ENCODE measurements at places on chromosomes 5 and 9.

DNA sequence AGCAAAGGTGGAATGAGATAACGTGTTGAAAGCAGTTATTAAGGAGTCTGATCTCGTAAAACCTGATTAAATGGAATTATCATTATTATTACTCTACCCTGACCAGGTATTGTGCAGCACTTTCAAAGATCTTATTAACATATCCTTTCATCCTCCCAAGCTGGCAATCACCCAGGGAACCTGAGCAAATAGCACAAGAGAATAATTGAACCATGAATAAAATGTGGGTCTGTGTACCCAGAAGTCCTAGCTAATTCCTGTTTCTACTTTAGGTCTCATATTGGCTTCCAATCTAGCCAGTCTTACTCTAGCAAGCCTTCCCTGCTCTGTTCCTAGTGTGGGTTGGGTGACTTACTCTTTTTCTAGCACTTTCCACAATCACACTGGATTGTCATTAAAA, 162.2 kb upstream of the STK32A start:
- DNase-seq, result no peak

DNA sequence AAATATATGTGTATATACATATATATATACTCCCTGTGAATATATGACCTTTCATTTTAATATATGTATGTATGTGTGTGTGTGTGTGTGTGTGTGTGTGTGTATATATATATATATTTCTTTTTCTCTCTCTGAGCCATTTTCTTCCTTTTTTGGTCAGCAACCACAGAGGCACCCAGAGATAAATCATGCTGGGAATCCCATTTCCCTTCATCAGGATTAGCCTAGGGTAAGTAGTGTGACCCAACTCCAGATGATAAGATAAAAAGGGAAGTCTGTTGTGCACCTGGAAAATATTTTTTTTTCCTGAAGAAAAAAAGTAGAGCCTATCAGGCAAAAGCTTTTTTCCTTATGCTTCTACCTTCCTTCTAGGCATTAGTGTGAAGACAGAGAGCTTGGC, 25.4 kb upstream of the SUB1 start:
- no peak for DNase-seq

DNA sequence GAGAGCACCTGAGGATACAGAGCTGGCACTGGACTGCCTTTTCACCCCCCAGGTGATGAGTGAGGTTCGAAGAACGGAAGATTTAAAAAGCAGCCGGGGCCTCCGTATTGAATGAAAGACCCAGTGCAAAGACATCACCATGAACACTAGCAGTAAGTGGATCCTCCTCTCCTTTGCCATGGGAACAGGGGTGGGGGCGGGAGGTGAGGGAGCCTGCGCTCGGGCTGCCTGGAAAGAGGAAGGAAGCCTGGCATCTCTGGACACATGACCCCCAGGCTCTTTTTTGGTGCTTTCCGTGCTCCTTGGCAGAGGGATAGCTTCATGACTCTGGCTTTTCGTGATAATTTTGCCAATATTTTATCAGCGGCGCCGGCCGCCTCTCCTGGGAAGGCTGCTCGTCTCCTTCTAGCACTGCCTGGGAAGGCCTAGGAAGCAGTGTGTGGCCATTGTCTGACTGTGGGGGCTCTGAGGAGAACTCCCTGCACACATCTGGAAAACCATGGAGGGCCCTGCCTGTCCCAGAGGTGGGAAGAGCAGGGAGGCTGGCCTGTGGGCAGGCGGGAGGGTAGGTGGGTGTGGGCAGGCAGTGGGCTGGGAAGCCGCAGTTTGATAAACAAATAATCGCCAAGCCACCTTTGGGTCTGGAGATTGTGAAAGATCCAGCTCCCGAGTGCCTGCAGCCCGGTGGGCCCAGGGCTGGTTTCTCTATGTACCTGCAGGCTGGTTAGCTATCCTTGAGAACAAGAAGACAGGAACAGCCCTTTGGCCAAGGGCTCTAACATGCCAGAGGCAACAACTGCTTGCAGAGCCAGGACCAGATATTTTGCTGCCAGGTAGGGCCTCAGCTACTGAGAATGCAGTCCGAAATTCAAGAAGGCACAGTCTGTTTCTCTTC, 911 bp downstream of the ABLIM3 start:
- DNase-seq, result no peak

DNA sequence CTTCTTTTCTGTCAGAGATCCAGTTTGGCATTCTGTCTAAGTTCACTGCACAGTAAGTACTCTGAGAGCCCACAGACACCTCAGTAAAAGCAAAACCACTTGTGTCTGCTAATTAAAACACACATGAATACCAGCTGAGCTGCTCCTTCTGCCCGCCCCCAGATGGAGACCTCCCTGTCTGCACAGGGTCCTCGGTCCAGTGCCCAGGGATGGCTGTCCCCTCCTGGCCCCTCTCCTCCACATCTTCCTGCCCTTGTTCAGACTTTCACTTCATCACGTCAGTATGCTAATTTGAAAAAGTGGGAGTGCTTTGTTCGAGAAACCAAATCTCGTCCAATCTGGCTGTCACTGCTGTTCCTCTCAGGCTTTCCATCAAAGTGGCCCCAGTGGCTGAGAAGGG, 43.5 kb downstream of the LIX1 start:
- DNase-seq, result no peak

DNA sequence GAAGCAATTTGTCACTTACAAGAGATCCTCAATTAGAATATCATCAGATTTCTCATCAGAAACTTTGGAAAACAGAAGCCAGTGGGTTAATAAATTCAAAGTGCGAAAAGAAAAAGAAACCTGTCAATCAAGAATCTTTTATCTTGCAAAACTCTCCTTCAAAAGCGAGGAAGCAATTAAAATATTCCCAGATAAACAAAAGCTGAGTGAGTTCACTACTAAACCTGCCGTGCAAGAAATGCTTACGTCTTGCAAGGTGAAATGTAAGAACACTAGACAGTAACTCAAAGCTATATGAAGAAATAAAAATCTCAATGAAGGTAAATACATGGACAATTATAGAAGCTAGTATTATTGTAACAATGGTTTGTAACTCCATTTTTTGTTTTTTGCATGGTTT, 62.8 kb upstream of the IL33 start:
- DNase-seq, result no peak

DNA sequence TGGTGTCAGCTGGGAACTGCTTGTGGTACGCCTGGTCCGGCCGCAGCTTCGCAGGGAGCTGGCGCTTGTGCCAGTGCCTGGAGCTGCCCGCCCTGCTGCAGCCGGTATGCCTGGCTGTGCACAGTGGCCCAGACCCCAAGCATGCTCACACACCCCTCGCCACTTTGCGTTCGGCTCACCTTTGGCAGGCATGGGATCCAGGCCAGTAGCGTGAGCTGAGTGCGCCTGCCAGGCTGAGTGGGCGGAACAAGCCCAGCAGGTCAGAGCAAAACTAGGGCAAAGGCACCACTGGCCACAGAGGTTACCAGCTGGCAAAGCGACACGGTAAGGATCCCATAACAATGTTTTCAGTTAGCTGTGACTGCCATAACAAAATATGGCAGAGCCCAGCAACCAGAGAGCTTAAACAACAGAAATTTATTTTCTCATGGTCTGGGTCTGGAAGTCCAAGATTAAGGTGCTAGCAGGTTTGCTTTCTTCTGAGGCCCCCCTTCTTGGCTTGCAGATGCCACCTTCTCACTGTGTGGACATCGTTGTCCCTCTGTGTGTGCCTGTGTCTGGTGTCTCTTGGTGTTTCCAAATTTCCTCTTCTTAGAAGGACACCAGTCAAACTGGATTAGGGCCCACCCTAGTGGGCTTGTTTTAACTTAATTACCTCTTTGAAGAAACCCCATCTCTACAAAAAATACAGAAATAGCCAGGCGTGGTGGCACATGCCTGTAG, 61.6 kb downstream of the PSAT1 start:
- DNase-seq, result no peak

GRCh38 chr5:59446356-59446755, 447.2 kb downstream of the PDE4D start:
- no peak for DNase-seq

DNA sequence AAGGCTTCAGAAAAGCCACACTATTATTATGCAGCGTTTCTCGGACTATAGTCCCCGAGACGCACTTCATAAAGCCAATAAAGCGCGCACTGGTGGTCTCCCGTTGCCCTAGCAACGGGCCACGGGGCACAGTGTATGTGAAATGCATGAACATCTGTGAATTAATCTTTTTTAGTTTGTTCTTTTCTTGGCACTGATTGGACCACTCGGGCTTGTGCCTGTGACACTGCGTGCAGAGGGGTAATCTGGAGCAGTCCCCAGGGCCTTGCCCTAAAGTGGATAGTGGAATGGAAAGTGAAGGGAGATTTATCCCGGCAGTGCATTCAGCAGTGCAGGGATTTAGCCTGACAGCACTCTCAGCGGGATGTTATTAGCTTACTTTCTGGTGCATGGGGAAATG, 92.1 kb downstream of the TLE4 start:
- DNase-seq, result no peak

All from upper lobe of right lung (tissue), 1 donor.